ENCODE measurements at places on chromosomes 4 and X.

DNA sequence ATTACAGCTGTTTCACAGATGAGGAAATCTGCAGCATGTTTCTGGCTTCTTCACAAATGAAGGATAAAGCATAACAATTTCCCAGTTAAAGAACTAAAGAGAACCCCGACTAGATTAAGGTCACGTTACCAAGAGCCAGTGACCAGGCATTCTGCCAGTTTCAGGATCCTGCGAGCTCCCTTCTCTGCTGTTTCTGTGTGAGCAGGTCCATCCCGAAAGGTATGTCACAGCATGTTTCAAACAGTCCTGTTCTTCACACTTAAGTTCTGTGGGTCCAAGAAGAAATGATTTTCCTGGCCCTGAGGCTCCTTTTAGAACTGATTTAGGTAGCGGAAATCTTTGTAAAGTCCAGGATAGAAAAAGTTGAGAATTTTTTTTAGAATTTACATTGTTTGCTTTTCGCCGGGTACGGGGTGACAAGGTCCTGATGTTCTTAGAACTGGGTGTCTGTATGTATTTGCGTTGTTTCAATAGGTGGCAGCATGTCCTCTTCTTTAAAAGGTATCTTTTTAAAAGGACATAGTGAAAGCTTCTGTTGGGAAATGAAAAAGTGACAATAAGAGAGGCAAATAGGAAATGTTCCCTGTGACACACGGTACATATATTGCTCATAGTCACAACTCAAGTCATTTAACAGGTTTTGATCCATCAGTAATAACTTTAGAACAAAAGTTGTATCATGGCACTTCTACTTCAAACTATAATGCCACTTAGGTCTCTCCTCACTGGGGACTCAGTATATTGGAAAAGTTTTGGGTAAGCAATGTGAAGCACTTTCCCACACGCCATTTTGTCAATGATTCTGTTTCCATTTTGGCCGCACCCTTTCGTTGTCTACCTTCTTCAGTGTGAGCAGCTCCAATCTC lies 18.4 kb downstream of the IL21 start:
- DNase-seq, result no peak

- DNase-seq, result no peak
Observed at GRCh38 chr4:5839751-5840674, 52.9 kb downstream of the CRMP1 start.

- DNase-seq, result no peak
Observed at GRCh38 chrX:44675362-44676024, 132.8 kb upstream of the FUNDC1 start.

DNA sequence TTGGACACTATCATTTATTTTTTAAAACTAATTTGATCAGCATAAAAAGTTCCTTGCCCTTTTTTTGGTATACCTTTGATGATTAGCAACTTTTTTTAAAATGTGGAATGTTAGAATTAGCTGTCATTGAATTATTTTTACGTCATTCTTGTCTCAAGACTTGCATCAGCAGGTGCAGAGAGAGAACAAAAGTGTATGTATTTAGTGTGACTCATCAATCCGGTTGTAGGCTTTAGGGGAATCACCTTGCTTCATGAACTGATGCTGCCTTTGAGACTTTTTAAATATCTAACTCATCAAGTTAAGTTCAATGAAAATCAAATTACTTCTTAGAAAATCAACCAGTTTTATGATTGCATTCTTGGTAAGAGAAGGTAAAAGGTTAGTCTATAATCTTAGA lies 125.1 kb downstream of the ARX start:
- no peak for DNase-seq

- DNase-seq, result no peak
Observed at GRCh38 chrX:7828594-7828993, 14.4 kb upstream of the VCX start.

DNA sequence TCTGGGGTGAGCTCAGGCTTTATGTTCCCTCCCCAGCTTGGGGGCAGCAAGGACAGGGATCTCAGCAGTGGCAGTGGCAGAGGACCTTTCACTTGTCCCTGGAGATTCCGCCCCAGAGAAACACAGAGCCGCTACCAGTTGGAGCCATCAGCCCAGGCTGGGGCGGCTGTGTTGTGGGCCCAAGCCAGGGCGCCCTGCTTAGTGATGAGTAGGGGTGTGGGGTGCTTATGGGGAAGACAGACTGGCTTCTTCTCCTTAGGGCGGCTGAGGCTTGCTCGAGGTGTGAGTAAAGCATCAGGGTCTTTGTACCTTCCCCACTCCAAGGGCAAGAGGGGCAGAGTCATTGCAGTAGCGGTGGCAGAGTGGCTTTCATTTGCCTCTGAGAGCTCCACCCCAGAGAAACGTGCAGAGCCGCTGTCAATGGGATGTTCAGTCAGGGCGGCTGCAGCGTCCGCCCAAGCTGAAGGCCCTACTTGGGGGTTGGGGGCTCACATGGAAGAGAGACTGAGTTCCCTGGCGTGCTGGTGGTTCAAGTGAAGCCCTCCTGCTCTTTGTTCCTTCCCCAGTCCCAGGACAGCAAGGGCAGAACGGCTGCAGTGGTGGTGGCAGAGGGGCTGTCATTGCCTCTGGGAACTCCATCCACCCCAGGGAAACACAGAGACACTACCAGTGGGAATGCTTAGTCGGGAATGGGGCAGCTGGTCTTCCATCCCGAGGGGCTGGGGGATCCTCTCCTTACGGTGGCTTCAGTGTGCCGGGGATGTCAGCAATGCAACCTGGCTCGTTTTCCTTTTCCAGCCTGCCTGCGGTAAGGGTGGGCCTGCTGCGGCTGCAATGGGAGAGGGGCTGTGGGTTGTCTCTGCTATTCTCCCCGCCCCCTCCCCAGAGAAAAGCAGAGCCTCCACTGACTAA lies 2142.5 kb upstream of the TENM3 start:
- no peak for DNase-seq

- DNase-seq, result no peak
Observed at GRCh38 chrX:104721854-104722253, 155.9 kb downstream of the IL1RAPL2 start.

GRCh38 chr4:186307916-186308315 lies 41.9 kb downstream of the F11 start:
- DNase-seq, result no peak

- no peak for DNase-seq
Observed at GRCh38 chr4:62914758-62915157, 1494.5 kb downstream of the TECRL start.

- no peak for DNase-seq
Observed at GRCh38 chr4:145816091-145816490, 122.5 kb downstream of the ZNF827 start.

DNA sequence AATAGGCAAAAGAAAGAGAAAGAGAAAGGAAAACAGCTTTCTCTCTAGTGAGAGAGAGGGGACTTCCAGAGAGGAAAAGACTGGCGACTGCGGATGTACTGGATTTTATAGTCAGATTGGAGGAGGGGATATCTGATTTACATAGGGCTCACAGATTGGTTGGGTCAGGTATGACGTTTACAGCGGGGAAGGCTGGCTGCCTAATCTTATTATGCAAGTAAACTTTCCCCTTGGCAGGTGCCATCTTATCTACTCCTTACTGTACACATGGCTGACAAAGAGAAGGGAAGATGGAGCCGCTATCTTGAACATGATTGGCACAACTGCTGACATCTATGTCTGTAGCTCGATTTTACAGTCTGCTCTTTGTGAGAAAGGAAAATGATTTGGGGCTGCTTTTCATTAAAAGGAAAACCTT lies 25.4 kb downstream of the RBPJ start:
- DNase-seq, result no peak

DNA sequence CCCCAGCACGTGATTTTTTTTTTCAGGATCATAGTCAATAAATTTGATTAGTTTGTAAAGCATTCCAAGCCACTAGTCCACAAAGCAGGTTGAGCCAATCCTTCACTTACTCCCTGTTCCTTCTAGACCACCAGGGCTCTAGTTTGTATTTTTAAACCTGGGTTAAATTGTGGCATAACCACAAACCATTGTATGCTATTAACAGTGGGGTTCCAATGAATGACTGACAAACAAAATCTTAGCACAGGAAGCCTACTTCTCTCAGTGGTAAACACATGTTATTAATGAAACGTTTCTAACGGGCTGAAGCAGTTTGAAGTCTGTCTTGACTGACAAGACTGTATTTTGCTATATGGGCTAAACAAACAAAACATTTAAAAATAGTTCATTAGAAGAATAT lies 48.6 kb upstream of the GYPA start:
- no peak for DNase-seq

GRCh38 chr4:73704314-73705055 lies 35.9 kb upstream of the CXCL8 start:
- no peak for DNase-seq

GRCh38 chr4:185257086-185257485 lies 47.7 kb downstream of the SNX25 start:
- DNase-seq, result no peak

DNA sequence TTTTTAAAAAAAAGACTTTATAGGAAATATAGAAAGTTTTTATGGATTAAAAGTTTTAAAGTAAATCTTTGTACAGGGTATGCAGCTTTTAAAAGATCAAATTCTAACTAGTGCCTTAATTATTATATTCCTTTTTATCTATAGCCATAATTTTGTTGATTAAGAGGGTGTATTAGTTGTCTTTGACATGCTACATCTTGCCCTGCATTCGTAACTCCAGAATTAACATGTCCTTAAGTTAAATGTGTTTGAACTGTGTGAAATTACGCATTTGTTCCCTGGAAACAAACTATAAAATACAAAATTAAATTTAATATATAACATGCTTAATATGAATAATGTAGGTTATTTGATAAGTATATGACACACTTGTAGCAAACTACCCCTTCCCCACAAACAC lies 66.3 kb downstream of the PTPN13 start:
- no peak for DNase-seq

DNA sequence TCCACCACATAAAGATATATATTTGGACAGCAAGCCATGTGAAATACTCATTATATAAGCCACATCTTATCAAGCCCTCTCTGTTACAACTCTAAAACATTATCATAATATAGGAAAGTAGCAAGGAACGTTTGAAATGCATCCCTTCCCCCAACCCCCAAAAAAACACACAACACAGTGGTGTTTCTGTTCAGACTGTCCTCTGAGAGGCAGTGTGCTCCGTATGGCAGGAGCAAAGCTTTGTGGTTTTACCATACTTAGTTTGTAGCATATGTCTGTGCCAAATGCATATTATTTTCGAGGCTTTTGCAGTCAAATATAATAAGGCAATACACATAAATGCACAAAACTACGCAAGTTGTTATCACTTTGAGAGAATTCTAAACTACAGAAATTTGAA lies 194.2 kb downstream of the RAPGEF2 start:
- no peak for DNase-seq

- DNase-seq, result no peak
Observed at GRCh38 chrX:95841863-95842262, 842.8 kb upstream of the DIAPH2 start.

GRCh38 chr4:54228546-54228945 lies 547 bp upstream of the PDGFRA start:
- DNase-seq, result no peak

GRCh38 chrX:104195489-104196084 lies 29.3 kb downstream of the FAM199X start:
- DNase-seq, result no peak

- DNase-seq, result no peak
Observed at GRCh38 chr4:92346289-92346688, 42.5 kb downstream of the GRID2 start.

- no peak for DNase-seq
Observed at GRCh38 chrX:105872941-105873340, 50.6 kb downstream of the NRK start.

- DNase-seq, result no peak
Observed at GRCh38 chr4:150318971-150319370, 240.7 kb downstream of the DCLK2 start.

DNA sequence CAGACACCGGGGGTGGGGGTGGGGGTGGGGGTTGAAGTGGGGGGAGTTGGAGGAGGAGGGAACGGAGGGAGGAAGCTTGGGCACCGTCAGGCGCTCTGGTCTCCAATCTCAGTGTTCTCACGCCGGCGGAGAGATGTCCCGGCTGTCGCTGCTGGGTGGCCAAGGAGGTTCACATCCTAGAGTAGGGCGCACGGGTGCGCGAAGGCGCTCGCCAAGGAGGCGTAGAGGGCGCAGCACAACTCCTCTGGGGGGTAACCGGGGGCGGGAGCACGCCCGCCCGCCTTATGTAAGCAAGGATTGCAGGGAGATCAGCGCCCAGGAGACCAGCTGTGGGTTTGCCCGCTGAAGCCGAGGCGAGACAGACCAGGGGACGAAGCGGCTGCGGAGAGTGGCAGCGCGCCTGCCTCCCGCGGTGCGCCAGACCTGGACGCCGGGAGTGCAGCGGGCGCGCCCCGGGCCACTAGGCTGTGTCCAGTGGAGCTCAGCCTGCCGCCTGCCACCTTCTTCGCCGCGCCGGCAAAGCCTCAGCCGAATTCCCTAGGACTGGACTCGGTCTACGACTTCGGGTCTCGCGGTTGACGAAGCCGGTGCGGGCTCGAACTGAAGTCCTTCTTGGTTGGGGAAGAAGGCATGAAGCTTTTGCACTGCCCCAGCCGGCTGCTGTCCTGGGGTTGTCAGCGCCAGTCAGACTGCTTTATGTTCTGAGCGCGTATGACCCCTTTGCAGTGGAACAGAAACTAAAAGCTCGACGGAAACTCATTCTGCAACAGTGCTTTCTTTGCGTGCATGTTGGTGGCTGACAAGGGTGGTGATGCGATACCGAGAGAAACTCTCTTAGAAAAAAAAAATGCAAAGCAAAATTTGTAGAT lies 707 bp upstream of the UNC5C start:
- no peak for DNase-seq

DNA sequence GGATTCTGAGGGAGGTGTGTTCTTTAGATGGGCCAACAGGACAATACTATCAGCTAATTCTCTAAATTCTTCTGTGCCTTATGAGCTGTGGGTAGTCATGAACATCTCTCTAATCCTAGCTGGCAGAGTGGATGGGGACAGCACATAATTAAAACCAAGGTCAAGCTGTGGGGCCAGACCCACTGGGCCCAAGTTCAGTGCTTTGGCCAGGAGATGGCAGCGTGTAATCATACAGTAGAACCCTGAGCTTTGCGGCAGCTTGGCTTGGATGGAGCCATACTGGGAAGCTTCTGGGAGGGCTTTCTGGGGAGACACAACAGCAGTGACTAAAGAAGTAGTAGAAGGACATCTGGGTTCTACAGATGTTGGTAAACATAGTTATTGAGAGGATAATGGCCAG lies 140.3 kb upstream of the CXCL13 start:
- no peak for DNase-seq

- no peak for DNase-seq
Observed at GRCh38 chr4:103079621-103080020, 3.1 kb upstream of the SLC9B2 start.

DNA sequence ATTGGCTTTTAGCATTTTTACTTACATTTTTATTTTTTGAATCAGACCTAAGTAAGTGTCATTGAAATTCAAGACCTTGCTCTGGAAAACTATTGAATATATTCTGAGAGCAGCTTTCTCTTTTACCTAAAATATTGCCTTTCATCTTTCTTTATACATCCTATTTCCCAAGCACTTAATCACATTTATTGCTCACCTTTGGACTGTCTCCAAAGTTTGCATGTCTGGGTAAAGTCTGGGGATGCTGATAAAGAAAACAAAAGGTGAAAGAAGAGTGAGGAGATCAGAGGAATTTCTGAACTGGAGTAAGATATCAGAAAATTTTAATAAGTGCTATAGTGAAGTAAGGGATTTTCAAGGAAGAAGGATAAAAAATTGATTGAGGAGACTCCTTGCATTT lies 308.5 kb upstream of the AADAT start:
- no peak for DNase-seq

- DNase-seq, result no peak
Observed at GRCh38 chr4:150354214-150354796, 227.6 kb upstream of the MAB21L2 start.

Data from activated CD8-positive, alpha-beta memory T cell treated with anti-CD3 and anti-CD28 coated beads for 1 hour (primary cell).